ENCODE measurements at places on chromosomes 5 and 9. TPM values are rescaled to one million over a fixed set of nuclear protein-coding genes. Genes with fewer than 3 reads are reported as not detected.

DNA sequence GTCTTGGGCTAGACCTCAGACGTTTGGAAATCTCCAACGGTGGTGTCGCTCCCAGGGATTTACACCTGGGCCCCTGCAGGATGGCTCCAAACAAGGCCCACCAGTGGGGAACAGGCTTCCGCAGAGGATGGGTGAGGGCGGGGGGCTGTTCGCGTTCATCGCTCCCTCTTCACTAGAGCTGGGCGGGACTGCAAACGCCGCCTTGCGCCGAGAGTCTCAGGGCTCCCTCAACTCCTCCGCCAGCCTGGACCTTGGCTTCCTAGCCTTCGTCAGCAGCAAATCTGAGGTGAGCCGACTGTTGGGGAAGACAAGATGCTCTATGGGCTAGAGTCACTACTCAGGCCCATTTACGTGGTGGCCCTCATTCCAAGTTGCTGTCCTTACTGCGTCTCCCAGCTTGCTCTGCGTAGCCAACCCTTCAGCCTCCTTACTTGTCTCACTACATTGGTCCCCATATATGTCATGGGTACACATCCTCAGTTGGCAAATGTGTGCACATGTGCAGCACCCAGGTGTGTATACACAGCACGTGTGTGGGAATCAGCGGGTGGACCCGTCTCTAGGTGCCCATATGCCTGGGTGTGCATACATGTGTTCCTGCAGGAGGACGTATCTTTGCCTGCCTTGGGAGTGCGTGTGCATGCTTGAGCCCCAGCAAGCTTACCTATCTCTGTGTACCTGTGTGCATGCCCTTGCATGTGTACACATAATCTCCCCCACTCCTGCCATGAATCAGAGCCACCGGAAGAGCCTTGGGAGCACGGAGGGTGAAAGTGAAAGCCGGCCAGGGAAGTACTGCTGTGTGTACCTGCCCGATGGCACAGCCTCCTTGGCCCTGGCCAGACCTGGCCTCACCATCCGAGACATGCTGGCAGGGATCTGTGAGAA lies 10.5 kb downstream of the RGS14 start:
- no peak for DNase-seq

- no peak for DNase-seq
Measured at GRCh38 chr5:171989276-171989675, 17.2 kb downstream of the FBXW11 start.

DNA sequence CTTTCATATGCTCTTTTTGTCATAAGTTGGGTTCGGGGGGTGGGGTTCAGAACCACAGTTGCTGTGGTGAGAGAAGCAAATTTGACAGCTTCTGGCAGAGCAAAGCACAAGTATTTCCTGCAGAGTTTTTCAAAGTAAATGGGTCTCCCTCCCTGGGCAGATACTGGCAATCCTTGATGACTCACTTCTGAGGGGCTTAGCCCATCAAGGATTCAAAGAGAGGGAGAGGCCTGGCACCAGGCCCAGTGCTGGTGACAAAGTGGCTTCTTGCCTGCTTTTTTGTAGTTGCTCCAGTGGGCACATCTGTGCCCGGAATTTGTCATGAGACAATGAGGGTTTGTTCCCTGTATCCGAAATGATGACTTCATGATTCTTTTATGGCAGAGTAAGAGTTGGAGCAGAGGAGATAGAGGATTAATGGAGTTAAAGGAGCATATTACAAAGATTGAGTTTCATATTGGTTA lies 46.6 kb upstream of the TNC start:
- DNase-seq = no peak

DNA sequence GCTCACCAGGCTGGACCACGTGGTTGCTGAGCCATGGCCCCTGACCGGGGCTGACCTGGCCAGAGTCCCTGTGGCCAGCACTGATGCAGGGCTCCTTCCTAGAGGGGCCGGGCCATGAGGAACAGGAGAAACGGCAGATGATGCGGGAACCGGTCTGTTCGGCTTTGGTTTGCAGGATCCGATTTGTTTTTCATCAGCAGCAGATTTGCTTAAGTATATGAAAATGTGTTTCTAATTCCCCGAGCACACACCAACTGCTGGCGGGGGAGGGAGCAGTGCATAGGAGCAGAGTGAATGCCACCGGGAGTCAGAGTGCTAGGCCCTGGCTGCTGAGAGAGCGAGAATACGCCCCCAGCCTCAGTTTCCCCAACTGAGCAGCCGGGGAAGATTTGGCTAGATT lies 13.6 kb downstream of the NTNG2 start:
- DNase-seq = no peak

- peak; percentile 20 for DNase-seq
Measured at GRCh38 chr9:94865582-94866452, 139.3 kb downstream of the AOPEP start.

DNA sequence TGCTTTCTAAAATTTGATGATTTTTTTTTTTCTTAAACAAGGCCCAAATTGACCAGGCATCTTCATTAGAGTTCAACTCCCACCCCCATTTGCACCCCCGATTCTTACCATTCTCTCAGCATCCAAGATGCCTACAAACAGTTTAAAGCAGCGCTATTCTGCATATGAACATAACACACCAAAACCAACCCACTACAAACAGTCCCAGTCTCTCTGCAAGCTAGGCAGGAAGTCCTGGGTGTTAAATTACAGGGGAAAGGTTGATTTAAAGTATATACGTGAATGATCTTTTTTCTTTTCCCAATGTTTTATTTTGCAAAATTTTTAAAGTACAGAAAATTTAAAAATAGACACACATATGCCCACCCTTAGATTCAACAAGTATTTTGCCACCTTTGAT lies 127.0 kb downstream of the ADAMTS12 start:
- no peak for DNase-seq

- peak; percentile 85 for DNase-seq
Measured at GRCh38 chr5:158174918-158175851, 316.2 kb upstream of the CLINT1 start.

DNA sequence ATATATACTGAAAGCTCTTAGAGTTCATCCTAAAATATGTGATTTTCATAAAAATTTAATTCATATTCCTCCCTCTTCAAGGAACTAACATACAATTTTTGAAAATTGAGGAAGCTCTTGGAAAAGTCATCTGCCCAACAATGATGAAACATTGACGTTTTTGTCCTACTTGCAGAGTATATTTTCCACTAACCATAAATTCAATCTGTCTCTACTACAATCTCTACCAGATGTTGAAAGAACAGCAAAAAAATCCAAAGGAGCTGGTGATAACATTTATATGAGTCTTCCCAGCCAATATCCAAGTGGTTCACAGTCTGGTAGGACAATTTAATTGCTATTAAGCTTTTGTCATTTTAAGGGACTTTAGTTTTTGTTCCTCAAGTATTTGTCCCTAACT lies 81.1 kb upstream of the NR3C1 start:
- no peak for DNase-seq

GRCh38 chr9:15272377-15272928 lies 34.6 kb downstream of the TTC39B start:
- no peak for DNase-seq

The SLC45A2 gene
- total RNA-seq = 0.76 TPM

The PRR7 gene
- 4.1 TPM for total RNA-seq

The SCGB3A2 gene
- total RNA-seq = 1.2 TPM

The SPATA31C1 gene
- not detected for total RNA-seq

The SPATA31A3 gene
- not detected for total RNA-seq

The KLF9 gene
- total RNA-seq = 0.25 TPM
